ENCODE measurements at places on chromosomes 4 and X.

DNA sequence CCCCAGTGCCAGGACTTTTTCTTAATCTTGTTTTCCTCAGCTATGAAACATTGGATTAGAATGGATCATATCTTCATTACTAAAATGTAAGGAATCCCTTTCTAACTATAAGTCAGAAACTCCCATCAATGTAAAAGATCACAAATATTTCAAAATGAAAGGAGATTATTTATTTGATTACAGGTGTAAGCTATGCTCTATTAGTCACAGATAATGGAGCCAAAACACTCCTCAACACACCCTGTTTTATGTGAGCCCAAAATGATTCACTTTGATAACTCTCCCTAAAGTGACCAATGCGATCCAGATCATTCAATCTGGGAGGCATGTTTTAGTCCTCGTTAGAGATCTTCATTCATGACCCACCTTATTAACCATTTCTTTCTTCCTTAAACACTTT is 566.7 kb upstream of the TENM3 start:
- no peak for DNase-seq

DNA sequence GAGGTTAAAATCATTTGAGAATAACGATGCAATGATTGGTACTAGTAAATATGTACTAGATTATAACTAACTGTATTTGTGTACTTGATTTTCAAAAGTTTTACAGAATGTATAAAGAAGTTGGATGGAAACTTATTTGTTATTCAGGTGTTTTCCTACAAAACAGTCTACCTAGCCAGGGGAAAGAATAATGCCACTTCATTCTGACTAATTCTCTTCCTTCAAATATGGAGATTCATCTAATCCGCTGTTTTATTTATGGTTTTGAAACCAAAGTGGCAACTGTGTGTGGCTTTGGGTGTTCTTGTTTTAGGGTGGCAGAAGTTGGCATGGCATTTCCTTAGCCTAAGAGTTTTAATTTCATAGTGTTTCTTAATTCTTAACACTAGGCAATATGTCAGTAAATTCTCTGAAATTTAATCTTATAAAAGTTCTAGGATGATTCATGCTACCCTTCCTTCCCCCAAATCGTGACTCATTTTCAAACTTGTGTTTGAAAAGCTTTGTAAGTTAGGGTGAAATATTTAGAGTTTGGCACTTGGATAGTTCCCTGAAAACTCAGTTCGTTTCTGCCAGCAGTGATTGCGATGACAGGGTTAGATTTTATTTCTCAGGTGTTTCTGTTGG is 62.6 kb downstream of the DCLK2 start:
- DNase-seq = no peak

- no peak for DNase-seq
Measured at GRCh38 chr4:153966641-153967040, 177.8 kb upstream of the SFRP2 start.

DNA sequence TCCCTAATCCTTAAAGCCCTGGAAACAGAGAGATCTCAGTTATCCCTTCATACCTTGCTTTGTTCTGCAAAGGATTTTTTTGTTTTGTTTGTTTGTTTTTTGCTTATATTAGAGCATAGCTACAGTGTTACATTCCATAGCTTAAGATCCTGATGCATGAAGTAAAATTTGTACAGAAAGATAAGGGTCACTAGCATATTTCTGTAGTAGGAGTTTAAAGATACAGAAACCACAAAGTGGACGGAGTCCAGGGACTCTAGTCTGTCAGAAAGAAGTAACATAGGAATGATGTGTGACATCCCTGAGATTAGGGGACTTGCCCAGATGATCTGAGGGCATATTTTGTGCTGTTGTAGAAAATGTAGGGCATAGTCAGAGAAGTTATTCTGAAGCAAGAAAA is 151.9 kb upstream of the PLAC1 start:
- DNase-seq = no peak

GRCh38 chrX:16885628-16886027 is 15.5 kb upstream of the RBBP7 start:
- DNase-seq = no peak

- DNase-seq = peak; percentile 1
Measured at GRCh38 chr4:139841464-139842195, 176.0 kb downstream of the MGST2 start.

- DNase-seq = no peak
Measured at GRCh38 chr4:175092114-175092513, 174.0 kb downstream of the ADAM29 start.

- DNase-seq = no peak
Measured at GRCh38 chr4:40916880-40917279, 167.1 kb downstream of the NSUN7 start.

DNA sequence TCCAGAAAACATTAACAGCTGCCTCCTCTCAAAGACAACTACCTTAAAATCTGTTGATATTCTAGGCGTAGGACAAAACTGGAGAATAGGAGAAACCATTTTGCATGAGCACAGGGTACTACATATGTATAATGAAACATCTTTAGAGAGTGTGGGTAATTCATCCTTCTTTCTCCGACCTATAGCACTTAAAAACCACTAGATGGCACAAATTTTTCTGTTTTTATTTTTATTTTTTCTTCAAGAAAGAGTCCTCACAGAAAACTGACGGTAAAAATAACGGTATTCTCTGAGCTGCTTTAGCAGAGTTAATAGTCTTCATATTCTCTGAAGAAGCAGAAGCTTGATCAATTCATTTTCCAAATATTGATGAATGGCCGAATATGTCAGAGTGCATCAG is 14.6 kb downstream of the SMIM31 start:
- no peak for DNase-seq

- DNase-seq = no peak
Measured at GRCh38 chrX:10042055-10042454, 74.9 kb downstream of the CLDN34 start.

DNA sequence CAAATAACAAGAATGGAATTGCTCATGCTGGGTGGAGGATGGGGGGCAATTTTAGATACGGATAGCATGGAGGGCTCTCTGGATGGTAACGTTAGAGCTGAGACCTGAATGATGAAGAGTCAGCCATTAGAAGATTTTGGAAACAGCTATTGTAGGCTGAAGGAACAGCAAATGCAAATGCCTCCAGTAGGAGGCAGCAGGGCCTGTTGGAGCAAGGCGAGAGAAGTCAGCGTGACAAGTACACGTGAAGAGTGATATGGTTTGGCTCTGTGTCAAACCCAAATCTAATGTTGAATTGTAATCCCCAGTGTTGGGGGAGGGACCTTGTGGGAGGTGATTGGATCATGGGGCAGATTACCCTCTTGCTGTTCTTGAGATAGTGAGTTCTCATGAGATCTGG is 59.3 kb upstream of the SOD3 start:
- no peak for DNase-seq

DNA sequence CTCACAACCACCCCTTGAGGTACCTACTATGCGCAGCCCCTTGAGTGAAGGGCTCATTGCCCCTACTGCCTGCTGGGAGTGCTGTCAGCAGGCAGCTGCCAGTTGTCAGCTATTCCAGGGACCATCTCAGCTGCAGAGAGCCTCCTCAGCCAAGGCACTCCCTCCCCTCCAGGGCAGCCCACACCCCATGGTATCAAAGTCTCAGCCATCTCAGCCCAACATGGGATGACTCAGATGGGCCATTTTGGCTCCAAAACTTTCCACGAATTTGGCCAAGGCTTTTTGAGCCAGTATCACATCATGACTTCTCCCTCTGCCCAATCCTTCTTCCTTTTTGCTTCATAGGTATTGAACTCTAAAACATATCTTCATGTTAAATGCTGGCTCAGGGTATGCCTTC is 61.4 kb upstream of the MAP3K15 start:
- DNase-seq = no peak

DNA sequence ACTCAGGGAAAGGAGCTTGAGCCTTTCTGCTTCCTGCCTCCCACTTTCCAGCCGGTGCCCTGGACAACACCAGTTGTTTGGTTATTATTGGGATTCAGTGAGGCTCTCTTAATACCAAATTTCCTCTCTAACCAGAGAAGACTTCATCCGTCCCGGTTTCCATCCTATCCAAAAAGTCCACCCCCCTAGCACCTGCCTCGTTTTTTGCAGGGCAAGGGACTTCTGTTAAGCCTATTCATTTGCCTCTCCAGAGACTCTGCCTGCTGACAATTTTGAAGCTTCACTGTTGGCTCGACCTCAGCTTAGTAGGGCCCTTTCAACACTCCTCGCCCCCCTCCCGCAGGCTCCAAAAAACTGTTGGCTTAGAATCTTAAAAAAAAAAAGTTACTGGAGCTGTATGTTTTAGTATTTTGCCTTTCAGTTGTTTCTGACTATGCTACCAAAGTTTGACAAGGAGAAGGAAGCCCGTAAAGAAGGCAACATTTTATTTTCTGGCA is 779 bp upstream of the PRSS12 start:
- DNase-seq = no peak

DNA sequence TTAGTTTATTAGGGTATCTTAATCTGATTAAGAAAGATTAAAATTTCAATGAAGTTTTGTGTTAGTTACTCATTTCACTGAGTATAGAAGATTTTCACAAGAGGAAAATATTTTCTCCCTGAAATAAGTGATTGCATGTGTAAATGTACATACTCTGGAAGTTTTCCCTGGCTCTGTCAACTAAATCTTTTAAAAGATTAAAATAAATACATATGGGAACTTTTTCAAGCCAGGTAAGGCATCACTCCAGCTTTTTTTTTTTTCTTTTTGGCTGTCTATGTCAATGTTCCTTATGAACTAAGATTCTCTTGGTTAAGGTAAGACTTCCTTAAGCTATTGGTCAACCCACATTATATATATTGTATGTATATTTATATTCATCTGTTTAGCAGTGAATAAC is 117.6 kb downstream of the CBR4 start:
- DNase-seq = no peak

All from activated CD8-positive, alpha-beta memory T cell treated with anti-CD3 and anti-CD28 coated beads for 1 hour (primary cell).